ENCODE measurements at places on chromosomes 7 and 10. TPM values are rescaled to one million over a fixed set of nuclear protein-coding genes. Genes with fewer than 3 reads are reported as not detected.

DNA sequence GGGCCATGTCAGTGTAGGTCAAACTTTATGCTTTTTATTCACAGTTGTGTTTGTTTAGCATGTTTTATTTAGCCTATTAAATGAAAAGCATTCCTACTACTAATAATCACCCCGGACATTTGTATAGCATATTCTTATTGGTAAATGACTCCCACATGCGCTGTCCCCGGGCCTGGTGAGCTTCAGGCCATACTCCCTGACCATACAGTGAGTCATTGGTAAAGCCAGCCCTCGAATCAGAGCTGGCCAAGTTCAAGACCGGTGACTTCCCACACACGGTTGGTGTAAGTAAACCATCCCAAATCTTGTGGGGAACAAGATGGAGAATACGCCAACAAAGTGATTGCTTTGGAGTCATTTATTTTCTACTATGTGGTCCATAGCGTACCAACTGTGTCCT lies 238.7 kb upstream of the TCF7L2 start:
- no peaks in the 10 kb centered on the region for H3K27me3 ChIP-seq
- DNase-seq: no peak
- H3K27ac ChIP-seq: no peak overlapping the region
- no peak overlapping the region for H3K4me3 ChIP-seq
- H3K36me3 ChIP-seq: no peaks in the 10 kb centered on the region

DNA sequence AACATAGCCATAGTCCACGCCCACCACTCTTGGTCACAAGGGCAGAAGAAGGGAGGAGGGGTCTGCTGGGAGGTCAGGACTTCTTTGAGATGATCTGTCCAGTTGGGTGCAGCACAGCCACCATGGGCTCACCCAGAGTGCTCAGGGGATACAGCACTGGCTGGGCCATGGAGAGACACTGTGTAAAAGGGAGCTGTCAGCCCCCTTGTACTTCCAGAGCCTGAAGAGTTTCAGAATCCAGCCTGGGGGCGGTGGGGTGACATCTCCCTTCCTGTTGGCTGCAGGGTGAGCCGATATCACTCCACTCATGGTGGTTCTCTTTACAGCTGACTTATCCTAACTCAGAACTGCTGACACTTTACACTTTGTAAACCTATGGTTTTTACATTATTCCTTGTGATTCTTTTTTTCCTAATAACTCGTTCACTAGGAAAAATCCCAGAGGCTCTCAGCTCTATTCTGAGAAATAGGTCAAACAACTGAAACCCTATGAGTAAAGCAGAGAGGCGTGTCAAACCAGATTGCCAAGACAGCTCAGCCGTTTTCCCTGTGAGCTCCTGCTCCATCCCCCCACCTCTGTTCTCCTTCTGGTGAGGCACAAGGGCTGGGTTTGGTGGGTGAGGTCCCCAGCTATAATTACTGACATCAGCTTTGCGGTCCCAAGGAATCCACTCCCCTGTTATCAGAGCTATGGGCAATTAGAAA lies 3.2 kb upstream of the MRPS24 start:
- peaks cover 30% of the 10 kb centered on the region for H3K4me1 ChIP-seq
- H3K27ac ChIP-seq: no peak overlapping the region
- no peaks in the 10 kb centered on the region for H3K27me3 ChIP-seq
- DNase-seq: no peak
- no peak overlapping the region for H3K4me3 ChIP-seq

- no peaks in the 10 kb centered on the region for H3K36me3 ChIP-seq
- H3K4me3 ChIP-seq: no peak overlapping the region
- no peaks in the 10 kb centered on the region for H3K27me3 ChIP-seq
- no peaks in the 10 kb centered on the region for H3K4me1 ChIP-seq
Observed at GRCh38 chr10:78511324-78512204, 477.9 kb downstream of the RPS24 start.

GRCh38 chr7:139153832-139154231 lies 44.3 kb upstream of the ZC3HAV1 start:
- DNase-seq: no peak
- H3K4me1 ChIP-seq: no peaks in the 10 kb centered on the region
- no peaks in the 10 kb centered on the region for H3K27me3 ChIP-seq

- H3K36me3 ChIP-seq: no peaks in the 10 kb centered on the region
- H3K27me3 ChIP-seq: no peaks in the 10 kb centered on the region
- H3K4me1 ChIP-seq: no peaks in the 10 kb centered on the region
- no peak for DNase-seq
Observed at GRCh38 chr10:116418389-116418788, 9.3 kb upstream of the PNLIPRP3 start.

GRCh38 chr10:89670926-89671325 lies 25.9 kb upstream of the PANK1 start:
- H3K36me3 ChIP-seq: no peaks in the 10 kb centered on the region
- H3K27ac ChIP-seq: no peak overlapping the region
- no peak for DNase-seq

DNA sequence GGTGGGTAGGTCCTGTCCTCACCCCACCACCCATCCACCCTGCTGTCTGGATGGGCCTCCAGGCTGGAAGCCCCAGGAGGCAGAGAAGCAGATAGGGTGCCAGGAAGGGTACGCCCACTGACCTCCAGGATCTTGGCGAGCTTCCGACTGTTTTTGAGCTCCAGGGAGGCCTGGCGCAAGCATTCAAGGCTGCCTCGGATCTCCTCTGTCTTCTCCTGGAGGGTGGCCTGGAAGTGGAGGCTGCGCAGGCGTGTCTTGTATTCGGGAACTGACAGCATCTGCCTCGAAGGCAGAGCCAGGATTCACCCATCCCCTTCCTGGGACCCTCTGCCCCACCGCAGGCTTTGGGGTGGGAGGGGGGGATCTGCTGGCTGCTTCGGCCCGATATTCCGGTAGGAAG lies 48.4 kb downstream of the GRID2IP start:
- no peak overlapping the region for H3K4me3 ChIP-seq
- H3K27ac ChIP-seq: no peak overlapping the region
- no peaks in the 10 kb centered on the region for H3K4me1 ChIP-seq
- no peaks in the 10 kb centered on the region for H3K27me3 ChIP-seq
- no peak for DNase-seq
- H3K36me3 ChIP-seq: no peaks in the 10 kb centered on the region

- H3K4me3 ChIP-seq: no peak overlapping the region
- no peaks in the 10 kb centered on the region for H3K36me3 ChIP-seq
- H3K27me3 ChIP-seq: no peaks in the 10 kb centered on the region
Observed at GRCh38 chr7:51013218-51013786, 230.6 kb upstream of the GRB10 start.

DNA sequence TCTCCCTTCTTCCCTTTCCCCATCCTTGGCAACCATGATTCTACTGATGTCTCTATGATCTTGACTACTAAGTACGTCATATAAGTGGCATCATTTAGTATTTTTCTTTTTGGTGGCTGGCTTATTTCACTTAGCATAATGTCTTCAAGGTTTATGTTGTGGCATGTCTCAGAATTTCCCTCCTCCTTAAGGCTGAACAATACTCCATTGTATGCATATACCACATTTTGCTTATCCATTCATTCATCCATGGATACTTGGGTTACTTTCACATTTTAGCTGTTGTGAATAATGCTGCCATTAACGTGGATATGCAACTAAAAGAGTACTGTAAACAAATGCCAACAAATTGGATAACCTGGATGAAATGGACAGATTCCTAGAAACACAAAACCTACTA lies 60.8 kb downstream of the BMPR1A start:
- H3K4me1 ChIP-seq: peaks cover 8% of the 10 kb centered on the region
- no peaks in the 10 kb centered on the region for H3K27me3 ChIP-seq
- no peak for DNase-seq
- H3K36me3 ChIP-seq: peaks cover 5% of the 10 kb centered on the region
- no peak overlapping the region for H3K4me3 ChIP-seq

DNA sequence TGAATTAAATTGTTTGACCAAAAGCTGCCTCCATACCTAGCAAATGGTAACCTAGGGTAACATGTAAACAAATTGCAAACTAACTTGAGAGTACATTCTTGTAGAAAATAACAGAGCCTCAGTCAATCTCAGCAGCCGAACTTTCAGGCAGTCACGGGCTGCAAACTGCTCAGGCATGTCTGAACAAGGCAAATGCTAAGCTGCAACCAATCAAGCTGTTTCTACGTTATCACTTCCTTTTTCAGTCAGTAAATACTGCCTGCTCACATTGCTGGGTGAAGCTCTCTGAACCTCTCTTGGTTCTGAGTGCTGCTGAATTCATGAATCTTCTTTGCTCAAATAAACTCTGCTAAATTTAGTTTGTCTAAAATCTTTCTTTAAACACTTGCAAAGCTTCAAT lies 1212.4 kb downstream of the SORCS1 start:
- DNase-seq: no peak
- H3K4me3 ChIP-seq: no peak overlapping the region
- no peak overlapping the region for H3K27ac ChIP-seq
- H3K36me3 ChIP-seq: no peaks in the 10 kb centered on the region
- no peaks in the 10 kb centered on the region for H3K4me1 ChIP-seq

DNA sequence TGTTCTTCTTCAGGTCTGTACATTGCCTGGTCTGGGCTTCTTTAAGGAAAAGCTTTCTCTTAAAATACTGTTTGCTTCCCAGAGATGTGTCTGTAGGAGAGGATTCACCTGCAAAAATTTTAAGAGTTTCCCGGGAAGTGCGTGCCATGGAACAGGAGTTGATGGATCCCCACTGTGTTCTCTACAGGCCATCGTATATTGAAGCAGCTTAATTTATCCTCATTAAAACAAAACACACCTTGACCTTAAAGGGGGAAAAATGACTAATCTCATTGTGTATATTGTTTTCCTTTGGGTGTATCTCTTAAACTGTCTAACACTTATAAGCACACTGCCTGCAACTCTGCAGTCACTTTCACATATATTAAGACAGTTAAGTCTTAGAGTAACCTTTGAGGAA lies 111.4 kb downstream of the ST7 start:
- H3K4me1 ChIP-seq: peaks cover 17% of the 10 kb centered on the region
- no peaks in the 10 kb centered on the region for H3K36me3 ChIP-seq
- no peaks in the 10 kb centered on the region for H3K27me3 ChIP-seq

GRCh38 chr10:11520892-11521291 lies 90.6 kb downstream of the USP6NL start:
- H3K4me1 ChIP-seq: peaks cover 6% of the 10 kb centered on the region
- H3K4me3 ChIP-seq: no peak overlapping the region
- no peaks in the 10 kb centered on the region for H3K27me3 ChIP-seq
- no peaks in the 10 kb centered on the region for H3K36me3 ChIP-seq
- H3K27ac ChIP-seq: no peak overlapping the region

- peaks cover 39% of the 10 kb centered on the region for H3K4me1 ChIP-seq
- no peak overlapping the region for H3K27ac ChIP-seq
- H3K27me3 ChIP-seq: no peaks in the 10 kb centered on the region
Observed at GRCh38 chr10:7788639-7789286, 786 bp downstream of the ATP5F1C start.

GRCh38 chr10:114998993-114999392 lies 61.0 kb downstream of the TRUB1 start:
- no peak overlapping the region for H3K27ac ChIP-seq
- DNase-seq: no peak
- peaks cover 6% of the 10 kb centered on the region for H3K27me3 ChIP-seq
- no peak overlapping the region for H3K4me3 ChIP-seq

DNA sequence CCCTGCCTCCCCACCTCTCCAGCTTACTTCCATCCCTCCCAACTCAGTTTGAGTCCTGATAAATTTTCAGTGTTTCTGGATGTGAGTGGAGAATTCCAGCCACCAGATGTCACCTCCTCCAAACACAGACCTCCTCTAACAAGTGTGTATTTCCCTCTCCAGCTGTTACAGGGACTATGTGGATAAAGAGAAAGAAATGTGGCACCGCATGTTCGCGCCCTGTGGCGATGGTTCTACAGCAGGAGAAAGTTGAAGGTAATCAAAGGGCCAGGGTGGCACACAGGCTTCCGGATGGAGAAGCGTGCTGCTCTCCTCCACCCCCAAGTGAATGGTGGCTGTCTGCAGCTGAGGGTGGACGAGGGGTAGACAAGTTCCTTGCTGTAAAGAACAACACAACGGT lies 14.7 kb downstream of the FKBP6 start:
- no peak for DNase-seq
- no peaks in the 10 kb centered on the region for H3K27me3 ChIP-seq
- no peaks in the 10 kb centered on the region for H3K36me3 ChIP-seq
- no peak overlapping the region for H3K4me3 ChIP-seq

GRCh38 chr10:484441-484924 lies 205.0 kb downstream of the DIP2C start:
- no peak for DNase-seq
- peak overlapping the region; percentile 81 for H3K4me3 ChIP-seq
- H3K36me3 ChIP-seq: no peaks in the 10 kb centered on the region
- H3K27ac ChIP-seq: peak overlapping the region; percentile 61
- H3K4me1 ChIP-seq: peaks cover 11% of the 10 kb centered on the region

- peaks cover 33% of the 10 kb centered on the region for H3K27me3 ChIP-seq
- no peaks in the 10 kb centered on the region for H3K36me3 ChIP-seq
- H3K4me1 ChIP-seq: no peaks in the 10 kb centered on the region
- no peak overlapping the region for H3K27ac ChIP-seq
Observed at GRCh38 chr7:155590215-155591018, 44.1 kb upstream of the CNPY1 start.

GRCh38 chr7:123689250-123689649 lies 33.6 kb downstream of the LMOD2 start:
- H3K4me1 ChIP-seq: no peaks in the 10 kb centered on the region
- DNase-seq: no peak
- no peak overlapping the region for H3K4me3 ChIP-seq

DNA sequence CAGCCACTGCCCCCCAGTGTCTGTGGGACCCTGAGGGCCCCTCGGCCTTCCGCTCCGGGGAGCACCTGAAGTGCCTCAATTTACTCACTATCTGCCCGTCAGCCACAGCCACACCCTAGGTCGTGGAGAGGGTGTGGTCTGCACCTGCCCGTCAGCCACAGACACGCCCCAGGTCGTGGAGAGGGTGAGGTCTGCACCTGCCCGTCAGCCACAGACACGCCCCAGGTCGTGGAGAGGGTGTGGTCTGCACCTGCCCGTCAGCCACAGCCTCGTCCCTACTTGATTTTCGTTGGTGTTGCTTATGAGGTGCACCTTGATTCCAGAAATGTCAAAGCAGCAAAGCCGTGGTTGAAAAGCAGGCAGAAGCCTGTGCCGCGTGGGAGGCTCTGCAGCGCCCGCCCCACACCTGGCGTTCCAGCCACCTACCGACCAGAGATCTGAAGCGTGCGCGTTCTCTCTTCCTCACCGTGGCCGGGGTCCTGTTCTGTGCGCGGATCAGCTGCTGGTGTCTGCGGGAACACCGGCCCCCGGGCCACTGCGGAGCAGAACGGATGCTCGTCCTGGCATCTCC lies 101.6 kb downstream of the DYNC2I1 start:
- peak overlapping the region; percentile 57 for H3K4me3 ChIP-seq
- no peaks in the 10 kb centered on the region for H3K36me3 ChIP-seq
- no peak for DNase-seq
- peaks cover 9% of the 10 kb centered on the region for H3K27me3 ChIP-seq
- H3K4me1 ChIP-seq: peaks cover 14% of the 10 kb centered on the region
- no peak overlapping the region for H3K27ac ChIP-seq

- peaks cover 14% of the 10 kb centered on the region for H3K36me3 ChIP-seq
- DNase-seq: no peak
- H3K4me1 ChIP-seq: peaks cover 24% of the 10 kb centered on the region
- H3K4me3 ChIP-seq: peak overlapping the region; percentile 5
- peak overlapping the region; percentile 45 for H3K27ac ChIP-seq
Observed at GRCh38 chr10:69201045-69201444, 19.1 kb upstream of the HKDC1 start.

- H3K27ac ChIP-seq: no peak overlapping the region
- H3K36me3 ChIP-seq: no peaks in the 10 kb centered on the region
- peaks cover 34% of the 10 kb centered on the region for H3K4me1 ChIP-seq
- peaks cover 29% of the 10 kb centered on the region for H3K27me3 ChIP-seq
- peak overlapping the region; percentile 6 for H3K4me3 ChIP-seq
- peak; percentile 74 for DNase-seq
Observed at GRCh38 chr7:1058821-1059199, 14.5 kb downstream of the GPR146 start.

LIPM gene
- total RNA-seq: not detected

HABP2 gene
- total RNA-seq: not detected

MKX gene
- 0.86 TPM for total RNA-seq

PNLIP gene
- not detected for total RNA-seq

All from natural killer cell treated with Interleukin-12 subunit alpha and Interleukin-12 subunit beta and Interleukin-15 and Interleukin-18, amount 100 ng/mL, for 72 hours (primary cell).